ENCODE measurements at places on chromosomes 5 and 9.

- DNase-seq: no peak
Observed at GRCh38 chr5:107806705-107807104, 136.0 kb upstream of the EFNA5 start.

- no peak for DNase-seq
Observed at GRCh38 chr9:121178676-121179372, 22.8 kb downstream of the RAB14 start.

DNA sequence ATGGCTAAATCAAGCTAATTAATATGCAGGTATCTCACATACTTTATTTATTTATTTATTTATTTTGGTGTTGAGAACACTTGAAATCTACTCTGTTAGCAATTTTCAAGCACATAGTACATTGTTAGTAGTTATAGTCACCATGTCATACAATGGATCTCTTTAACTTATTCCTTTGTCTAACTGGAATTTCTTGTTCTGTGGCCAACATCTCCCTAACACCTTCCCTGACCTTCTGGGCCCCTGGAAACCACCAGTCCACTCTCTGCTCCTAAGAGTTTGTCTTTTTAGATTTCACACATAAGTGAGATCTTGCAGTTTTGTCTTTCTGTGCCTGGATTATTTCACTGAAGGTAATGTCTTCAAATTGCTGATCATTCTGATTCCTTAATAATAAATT is 229.1 kb downstream of the SEMA5A start:
- no peak for DNase-seq

DNA sequence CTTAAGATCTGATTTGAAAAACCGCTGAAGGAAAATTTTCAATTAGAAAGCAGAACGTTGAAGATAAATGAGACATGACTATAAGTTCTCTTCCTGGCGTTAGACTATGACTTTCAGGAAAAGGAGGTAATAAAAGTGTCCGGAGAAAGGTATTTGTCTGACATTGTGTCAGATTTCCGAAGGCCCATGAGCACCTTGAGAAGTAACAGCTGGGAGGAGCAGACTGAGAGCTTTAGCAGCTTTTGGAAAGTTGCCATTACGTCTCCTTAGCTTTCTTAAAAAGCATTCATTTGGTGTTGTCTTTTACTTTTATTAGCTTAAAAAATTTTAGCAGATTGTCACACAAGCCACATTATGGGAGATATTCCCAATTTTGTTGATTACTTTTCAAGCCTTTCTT is 363.5 kb downstream of the NDUFS4 start:
- no peak for DNase-seq

DNA sequence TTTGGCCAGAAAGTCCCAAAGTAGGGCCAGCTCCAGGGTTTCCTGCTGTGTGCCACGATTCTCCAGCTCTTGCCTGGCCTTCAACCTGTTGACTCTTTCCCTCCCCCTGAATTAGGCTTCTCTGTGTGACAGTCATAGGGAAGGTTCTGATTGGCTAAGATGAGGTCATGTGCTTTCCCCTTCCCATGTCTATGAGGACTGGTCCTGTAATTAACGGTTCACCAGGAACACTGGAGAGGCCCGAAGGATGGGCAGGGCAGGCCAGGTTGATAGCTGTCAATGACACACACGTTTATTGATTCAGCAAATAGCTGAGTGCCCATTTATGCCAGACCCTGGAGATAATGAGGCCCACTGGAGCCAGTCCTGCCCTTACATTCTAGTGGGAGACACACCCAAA is 9.0 kb upstream of the PRR7 start:
- DNase-seq: no peak

- DNase-seq: no peak
Observed at GRCh38 chr5:178630475-178630930, 3.7 kb upstream of the CLK4 start.

DNA sequence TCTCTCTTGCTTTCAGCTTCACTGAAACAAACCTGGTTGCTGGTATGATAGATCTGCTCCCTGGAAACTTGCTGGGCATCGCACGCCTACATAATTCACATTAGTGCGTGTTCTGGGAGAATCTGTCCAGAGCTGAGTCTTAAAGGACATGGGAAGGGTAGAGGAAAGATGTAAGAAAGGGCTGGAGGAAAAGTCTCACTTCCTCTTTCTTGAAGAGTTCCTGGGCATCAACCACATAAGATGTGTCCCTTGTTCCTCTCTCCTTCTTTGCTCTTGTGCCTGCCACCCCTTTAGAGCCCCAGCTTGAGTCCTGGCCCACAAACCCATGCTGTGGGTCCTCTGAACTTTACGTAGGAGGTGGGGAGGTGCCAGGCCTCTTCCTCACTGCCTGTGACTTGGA is 205.3 kb upstream of the PANK3 start:
- DNase-seq: no peak

GRCh38 chr9:132806306-132806705 is 71.8 kb downstream of the AK8 start:
- DNase-seq: no peak

GRCh38 chr5:126852841-126853271 is 75.9 kb downstream of the LMNB1 start:
- no peak for DNase-seq

DNA sequence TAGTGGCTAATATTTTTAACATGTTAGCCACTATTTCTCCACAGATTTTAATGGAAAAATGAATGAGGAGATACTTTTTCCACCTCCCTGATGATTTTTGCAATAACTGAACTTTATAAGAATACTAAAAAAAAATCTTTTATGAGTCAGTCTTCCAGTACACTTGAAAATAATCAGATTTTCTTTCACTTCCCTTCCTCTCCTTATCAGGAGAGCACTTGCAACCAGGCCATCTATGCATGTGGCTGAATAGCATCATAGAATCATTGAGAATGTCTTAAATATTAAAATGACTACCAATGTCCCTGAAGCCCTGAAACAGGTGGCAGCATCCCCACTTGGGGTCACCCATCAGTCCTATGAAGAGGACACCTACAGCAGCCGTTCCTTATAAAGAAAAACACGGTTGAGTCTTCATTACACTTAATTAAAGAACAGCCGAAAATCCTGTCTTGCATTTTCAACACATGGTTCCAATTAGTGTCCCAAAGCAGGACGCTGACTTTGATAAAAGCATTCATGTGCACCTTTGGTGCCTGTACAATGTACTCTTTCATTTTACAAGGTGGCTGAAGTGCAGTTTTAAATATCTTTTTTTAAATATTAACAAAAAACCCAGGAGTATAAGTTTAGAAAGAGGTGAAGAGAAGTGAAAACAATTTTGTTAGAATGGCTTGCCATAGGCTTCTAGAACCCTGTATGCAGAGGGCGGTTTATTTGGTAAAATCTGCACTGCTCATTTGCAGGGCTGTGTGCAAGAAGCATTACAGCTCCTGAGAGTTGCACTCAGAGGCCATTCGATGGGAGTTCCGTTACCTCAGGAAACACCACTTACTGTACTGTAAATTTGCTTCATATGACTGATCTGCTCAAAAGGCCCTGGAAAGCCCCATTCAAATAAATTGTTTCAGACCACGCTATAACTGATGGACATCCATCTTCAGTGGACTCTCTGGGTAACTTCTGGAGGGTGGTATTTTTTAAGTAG is 106.9 kb upstream of the VCAN start:
- DNase-seq: no peak

- no peak for DNase-seq
Observed at GRCh38 chr9:93380410-93381060, 71.0 kb upstream of the FAM120A start.

- no peak for DNase-seq
Observed at GRCh38 chr5:170288151-170288550, 9.4 kb downstream of the LCP2 start.

DNA sequence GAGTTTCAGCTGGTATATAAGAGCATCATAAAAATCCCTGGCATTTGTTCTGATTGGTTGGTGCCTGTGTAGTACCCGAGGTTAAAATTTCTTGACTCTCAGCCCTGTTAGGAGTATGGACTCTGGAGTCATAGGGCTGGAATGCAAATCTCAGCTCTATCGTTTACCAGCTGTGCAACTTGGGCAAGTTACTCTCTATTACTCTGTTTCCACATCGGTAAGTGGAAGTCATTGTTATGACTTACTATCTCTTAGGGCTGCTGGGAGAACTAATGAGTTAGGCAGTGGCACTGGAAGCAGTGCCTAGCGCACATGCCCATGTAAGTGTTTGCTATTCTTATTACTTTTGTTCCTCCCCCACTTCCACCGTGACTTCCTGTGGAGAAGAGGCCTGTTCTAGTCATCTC is 141.6 kb downstream of the BOD1 start:
- DNase-seq: no peak

- no peak for DNase-seq
Observed at GRCh38 chr9:137300567-137301080, 1.4 kb downstream of the NRARP start.

GRCh38 chr5:138138949-138139780 is at the start of gene NME5:
TSS of gene NME5 (minus strand) at chr5:138139428. CDS start at chr5:138138780, 648 bp downstream.
- peak; percentile 69 for DNase-seq

DNA sequence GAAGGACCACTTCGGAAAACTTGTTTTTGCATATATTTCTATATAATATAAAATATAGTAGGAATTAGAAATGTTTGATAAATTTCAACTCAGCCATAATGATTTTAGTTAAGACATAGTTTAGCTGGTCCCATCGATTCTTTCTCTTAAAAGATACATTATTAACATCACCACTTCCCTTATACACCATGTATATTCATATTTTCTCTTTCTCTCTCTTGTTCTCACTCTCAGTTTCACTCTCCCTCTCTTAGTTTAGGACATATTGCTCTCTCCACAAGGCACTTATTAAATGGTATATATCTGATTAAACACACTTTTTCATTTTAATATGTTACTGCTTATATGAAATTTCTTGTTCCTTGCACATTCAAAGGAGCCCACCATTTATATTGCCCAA is 90.1 kb upstream of the RASEF start:
- no peak for DNase-seq
